ENCODE measurements at places on chromosomes 3 and 15.
A peak's percentile ranks its signal among the peaks of the same experiment; 100 is the strongest.

DNA sequence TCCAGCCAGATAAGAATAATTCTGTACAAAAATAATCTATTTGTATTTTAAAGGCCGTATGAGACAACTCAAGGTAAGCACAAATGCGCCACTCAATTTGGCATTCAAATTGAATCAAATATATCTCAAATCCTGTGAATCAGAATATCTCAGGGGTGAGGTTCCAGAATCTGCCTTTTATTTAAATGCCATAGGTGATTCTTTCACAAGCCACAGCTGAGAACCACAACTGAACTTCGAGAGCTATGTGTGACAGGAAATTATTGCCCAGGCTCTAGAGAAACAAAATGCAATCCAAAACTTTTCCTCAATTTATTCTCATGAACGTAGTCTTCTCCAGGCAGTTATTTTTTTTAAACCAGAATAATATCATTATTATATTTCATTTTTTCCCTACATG is 11.9 kb downstream of the ATP8B4 start:
- DNase-seq = no peak

DNA sequence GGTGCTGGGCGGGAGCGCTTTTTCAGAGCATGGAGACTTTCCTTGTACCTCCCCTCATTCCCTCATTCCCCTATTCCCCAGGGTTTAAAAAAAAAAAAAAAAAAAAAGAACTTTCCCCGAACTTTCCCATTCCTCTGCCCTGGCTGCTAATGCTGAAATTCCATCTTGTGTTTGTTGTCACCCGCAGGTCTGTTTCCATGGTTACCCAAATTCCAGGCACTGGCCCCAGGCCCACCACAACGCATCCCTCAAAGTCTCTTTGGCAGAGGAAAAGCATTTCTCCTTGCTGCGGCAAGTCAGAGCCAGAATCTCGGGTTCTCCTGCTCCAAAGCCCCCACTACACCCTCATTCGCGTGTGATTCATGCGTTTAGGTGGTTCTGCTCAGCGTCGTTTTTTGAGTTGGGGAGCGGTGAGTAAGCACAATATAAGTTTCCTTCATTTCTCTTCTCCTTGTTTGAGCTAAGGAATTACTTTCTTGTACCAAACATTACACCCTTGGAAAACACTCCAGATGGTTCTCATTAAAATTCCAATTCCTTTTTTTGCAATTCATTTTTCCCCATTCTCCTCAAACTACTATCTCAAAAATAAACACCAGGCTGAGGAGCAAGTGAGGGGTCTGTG is 21.6 kb downstream of the ANAPC13 start:
- DNase-seq = peak; percentile 10

DNA sequence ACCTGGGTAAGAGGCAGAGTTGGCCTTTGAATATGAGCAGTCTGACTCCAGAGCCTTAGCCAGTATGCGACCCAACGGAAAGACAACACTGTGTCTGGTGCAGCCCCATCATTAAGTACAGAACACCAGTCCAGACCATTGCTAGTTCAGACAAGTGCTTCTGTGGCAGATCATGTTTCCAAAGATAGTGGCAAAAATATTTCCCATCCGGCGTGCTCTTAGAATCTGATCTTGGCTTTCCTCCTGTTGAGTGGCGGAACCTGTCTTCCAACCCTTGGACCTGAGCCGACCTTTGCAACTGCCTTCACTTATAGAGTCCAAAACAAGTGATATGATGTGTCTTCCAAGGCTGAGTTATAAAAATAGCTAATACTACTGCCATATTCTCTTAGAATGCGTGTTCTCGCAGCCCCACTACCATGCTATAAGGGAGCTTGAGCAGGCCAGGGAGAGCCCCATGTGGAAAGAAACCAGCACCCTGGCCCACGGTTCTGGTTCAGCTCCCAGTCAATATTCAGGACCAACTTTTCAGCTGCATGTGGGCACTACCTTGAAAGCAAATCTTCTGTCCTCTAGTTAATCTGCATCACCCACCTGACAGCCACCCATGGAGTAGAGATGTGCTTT is 322.4 kb upstream of the SLCO3A1 start:
- no peak for DNase-seq

- DNase-seq = no peak
Measured at GRCh38 chr3:29686889-29687592, 406.2 kb downstream of the RBMS3 start.

GRCh38 chr3:77660718-77661117 is 620.8 kb downstream of the ROBO2 start:
- DNase-seq = no peak

GRCh38 chr15:64004587-64004986 is 41.7 kb downstream of the DAPK2 start:
- no peak for DNase-seq

- DNase-seq = no peak
Measured at GRCh38 chr15:87829332-87830050, 427.0 kb downstream of the NTRK3 start.

DNA sequence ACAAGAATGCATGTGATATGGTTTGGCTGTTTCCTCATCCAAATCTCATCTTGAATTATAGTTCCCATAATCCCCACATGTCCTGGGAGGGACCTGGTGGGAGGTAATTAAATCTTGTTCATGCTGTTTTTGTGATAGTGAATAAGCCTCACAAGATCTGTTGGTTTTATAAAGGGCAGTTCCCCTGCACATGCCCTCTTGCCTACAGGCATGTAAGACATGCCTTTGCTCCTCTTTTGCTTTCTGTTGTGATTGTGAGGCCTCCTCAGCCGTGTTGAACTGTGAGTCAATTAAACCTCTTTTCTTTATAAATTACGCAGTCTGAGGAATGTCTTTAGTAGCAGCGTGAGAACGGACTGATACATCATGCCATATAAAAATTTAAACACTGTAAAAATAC is 1537.0 kb downstream of the OTOL1 start:
- no peak for DNase-seq

DNA sequence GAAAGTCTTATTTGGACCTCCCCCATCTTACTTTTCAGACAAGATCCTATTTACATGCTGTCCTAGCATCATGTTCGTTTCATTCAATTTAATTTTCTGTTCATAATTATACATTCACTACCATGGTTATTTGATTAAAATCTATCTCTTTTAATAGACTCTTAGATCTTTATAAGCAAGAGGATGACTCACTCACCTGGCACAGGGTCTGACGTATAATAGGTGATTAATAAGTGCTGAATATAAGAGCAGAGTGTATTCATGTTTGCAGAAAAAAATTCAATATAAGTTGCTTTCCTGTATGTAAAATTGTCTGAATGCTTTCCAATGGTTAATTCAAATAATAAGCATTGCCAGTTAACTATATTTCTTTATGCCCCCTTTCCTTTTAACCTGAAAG is 165.5 kb upstream of the CBLB start:
- DNase-seq = no peak

DNA sequence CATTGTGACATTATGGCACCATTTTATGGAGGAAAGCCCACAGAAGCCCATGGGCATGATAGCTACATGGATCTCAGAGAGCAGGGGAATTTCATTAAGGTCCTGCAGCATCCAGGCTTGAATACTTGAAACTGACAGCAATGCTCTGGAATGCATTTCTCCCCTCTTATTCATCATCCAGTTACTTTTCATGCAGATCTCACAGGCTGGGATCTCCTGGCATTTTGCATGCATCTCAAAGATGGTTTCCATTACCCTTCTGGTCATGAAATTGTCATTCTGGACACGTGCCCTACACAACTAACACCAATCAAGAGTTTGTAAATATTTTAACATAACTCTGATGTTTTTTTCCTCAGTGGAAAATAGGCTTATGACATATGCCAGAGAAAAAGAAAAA is 32.4 kb downstream of the VGLL3 start:
- DNase-seq = no peak

- DNase-seq = no peak
Measured at GRCh38 chr3:56059731-56060130, 408.5 kb downstream of the ERC2 start.

DNA sequence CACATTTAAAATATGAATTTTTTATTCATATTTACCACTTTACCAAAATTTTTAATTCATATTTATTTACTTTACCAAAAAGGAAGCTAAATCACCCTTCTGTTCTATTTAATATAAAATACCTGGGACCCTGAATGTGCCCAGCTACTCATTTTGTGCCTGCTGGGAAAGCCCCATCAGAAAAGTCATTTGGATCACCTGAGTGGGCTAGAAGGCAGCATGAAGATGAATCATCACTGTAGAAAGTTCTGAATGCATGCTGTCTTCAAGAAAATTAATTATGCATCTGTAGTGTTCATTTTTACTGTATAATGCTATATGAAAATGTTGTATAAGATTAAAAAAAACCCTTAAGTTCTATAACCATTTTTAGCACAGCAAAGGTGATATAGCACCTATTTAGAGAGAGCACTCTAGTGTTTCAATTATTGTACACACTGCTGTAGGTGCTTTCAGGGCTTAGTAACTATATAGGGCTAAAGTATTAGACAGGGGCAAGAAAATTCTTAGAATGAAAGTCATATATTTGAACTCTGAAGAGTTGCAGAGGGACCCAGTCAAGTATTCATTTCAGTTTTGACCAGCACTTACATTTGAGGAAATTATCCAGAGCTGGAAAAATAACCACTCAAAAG is 175.1 kb downstream of the NFKBIZ start:
- no peak for DNase-seq
